PC-3 (cell line): ENCODE measurements at places on chromosomes 1 and 21. TPM values are rescaled to one million over a fixed set of nuclear protein-coding genes. Genes with fewer than 3 reads are reported as not detected.

DNA sequence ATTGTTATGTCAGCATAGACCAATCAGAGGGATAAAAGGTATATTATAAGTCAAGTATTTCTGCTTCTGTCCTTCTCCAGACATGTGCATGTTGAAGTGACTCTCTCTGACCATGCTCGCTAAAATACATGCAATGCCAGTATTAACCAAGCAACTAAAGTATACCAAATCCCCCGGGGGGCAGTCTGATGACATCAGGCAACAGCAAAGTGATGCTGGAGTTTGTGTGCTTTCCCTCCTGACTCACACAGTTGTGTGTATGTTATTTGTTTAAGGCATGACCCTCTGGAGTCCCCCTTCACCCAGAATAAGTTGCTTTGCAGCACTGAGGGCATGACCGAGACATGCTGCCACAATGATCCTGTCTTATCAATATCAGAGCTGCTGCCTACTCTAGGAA is 2.1 kb downstream of the BRINP2 start:
- peak; percentile 35 for DNase-seq

DNA sequence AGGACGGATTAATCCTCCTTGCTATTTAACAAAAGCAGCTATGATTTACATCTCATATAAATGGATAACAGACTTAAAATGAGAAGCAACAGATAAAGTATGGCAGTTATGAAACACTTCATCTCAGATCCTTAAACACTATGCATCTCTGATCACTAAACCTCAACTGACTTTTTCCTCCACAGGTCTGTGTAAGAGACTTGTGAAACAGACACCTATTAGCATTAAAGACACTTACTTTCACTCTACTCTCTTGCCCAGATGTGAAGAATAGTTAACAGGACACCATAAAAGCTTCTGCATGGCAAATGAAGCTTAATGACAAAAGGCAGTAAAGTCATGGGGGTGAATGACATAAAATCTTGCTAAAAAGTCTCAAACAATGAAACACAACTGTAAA is 6.2 kb downstream of the LIN9 start:
- DNase-seq: no peak

GRCh38 chr1:11320153-11320936 is 47.3 kb downstream of the UBIAD1 start:
- peak; percentile 40 for DNase-seq

Gene MPZ
- 0.18 TPM in 1 of 2 replicates, not detected in the other for total RNA-seq

Gene CLDN17
- total RNA-seq: not detected in 2 replicates

GRCh38 chr1:52454127-52454526 is 49.7 kb downstream of the PRPF38A start:
- no peak for DNase-seq

Gene MIXL1
- not detected in 2 replicates for total RNA-seq

GRCh38 chr1:245774196-245774595 is 619.4 kb downstream of the KIF26B start:
- no peak for DNase-seq

DNA sequence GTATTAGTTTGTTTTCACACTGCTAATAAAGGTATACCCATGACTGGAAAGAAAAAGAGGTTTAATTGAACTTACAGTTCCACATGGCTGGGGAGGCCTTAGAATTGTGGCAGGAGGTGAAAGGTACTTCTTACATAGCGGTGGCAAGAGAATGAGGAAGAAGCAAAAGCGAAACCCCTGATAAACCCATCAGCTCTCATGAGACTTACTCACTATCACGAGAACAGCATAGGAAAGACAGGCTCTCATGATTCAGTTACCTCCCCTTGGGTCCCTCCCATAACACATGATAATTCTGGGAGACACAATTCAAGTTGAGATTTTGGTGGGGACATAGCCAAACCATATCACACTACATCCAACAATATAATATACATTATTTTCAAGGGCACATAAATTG is 145.7 kb upstream of the BARHL2 start:
- no peak for DNase-seq

Gene CLDN14
- total RNA-seq: 8.9 and 10.9 TPM in 2 replicates

DNA sequence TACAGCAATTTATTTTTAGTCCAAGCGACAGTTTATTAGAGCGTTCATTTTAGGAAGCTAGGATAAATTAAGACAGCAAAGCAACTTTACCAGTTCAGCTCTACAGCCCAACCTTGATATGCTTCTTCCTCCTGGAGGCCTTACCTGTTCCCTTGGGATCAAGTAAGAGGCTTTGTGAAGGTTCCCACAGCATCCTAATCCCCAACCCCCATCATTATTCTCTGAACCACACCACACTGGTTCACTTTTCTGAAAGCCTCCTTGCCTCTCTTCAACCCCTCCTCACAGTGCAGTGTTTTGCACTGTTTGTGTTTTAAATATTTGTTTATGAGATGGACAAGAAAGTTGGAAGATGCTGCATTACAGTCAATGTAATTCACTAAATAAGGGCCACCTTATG is 126.3 kb upstream of the CXADR start:
- DNase-seq: no peak

Gene CD48
- not detected in 2 replicates for total RNA-seq

Gene NTMT2
- not detected in 2 replicates for total RNA-seq

GRCh38 chr1:77218477-77219165 is 609 bp downstream of the PIGK start:
- DNase-seq: peak; percentile 15

- no peak for DNase-seq
These were observed at the start of gene CATSPER4 for GRCh38 chr1:26190373-26190987. TSS of gene CATSPER4 (plus strand) at chr1:26190602. CDS start at chr1:26190628, 26 bp downstream.

Gene FMO5
- 2.8 and 3.2 TPM in 2 replicates for total RNA-seq

DNA sequence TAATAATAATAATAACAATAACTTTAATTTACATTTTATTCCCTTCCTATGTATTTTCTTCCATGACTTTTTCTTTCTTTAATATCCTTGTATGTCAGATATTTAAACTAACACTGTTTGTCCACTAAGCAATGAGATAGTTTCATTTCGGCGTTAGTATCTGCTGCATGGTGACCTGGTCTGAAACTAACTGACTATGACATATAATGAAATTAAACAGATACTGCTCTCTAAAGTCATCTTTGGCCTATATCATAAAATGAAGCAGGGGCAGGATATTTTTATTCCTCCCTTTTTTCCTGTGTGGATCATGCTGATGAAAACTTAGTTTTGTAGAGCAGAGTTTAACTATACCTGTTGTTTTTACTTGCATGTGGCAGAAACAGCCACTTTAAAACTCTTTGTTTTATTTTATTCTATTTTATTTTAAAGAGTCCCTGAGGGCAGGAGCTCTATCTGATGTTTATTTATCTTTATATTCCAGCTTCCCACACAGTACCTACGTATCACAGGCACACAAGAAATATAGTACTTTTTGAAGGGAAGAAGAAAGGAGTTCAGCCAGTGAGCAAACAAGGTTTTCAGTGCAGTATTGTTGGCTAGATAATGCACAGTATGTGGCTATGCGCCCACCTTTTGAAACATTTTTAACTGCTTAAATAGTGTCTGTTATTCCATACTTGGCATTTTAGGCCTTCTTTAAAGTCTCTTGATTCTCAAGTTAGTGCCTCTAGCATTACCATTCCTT is 165.6 kb downstream of the PHTF1 start:
- no peak for DNase-seq

DNA sequence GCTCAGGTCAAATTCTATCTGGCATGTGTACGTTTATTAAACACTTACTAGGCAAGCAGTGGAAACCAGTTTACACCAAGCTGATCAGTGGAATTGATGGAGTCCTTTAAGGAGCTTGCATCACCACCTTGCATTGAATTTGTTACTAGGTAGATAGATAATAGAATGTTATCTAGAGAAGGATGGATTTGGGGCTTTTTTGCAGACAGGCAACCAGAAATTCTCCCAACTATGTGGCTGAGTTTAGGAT is 44.9 kb downstream of the HHAT start:
- DNase-seq: no peak
